Activated CD8-positive, alpha-beta memory T cell treated with anti-CD3 and anti-CD28 coated beads, Interleukin-2, amount 50 U/mL, for 48 hours (primary cell): ENCODE measurements at places on chromosomes 6 and 20.
A peak's percentile ranks its signal among the peaks of the same experiment; 100 is the strongest.

GRCh38 chr6:98241630-98242029 is 592.7 kb upstream of the POU3F2 start:
- DNase-seq, result no peak

DNA sequence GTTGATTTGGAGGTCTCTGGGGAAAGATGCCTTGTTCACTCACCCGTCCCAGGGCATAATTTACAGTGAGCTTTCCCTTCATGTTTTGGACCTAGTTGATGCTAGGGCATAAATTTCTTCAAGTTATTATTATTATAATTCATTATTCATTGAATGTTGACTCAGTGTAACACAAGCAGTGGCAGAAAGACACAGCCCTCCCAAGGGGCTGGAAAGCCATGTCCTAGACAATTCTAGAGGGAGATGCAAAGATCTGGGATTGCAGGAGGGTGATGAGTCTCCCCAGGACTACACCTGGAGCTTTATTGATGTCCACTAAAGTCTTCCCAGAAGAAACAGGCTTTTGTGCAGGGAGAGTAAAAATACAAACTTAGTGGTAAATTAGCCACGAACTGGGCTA is 322.0 kb upstream of the MOCS1 start:
- DNase-seq, result no peak

DNA sequence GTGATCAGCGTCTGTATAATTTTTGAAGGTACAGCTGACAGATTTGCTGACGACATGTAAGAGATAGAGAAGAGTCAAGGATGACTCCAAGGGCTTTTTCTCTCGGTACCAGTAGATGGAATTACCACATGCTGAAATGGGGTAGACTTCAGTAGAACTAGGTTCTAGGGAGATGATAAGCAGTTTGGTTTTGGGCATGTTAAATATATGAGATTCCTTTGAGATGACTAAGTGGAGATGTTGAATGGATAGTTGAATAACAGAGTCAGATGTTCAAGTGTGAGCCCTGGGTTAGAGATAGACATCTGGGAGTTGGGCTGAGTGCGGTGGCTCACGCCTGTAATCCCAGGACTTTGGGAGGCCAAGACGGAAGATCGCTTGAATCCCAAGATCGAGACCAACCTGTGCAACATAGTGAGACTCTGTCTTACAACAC is 50.0 kb downstream of the PHF20 start:
- no peak for DNase-seq

DNA sequence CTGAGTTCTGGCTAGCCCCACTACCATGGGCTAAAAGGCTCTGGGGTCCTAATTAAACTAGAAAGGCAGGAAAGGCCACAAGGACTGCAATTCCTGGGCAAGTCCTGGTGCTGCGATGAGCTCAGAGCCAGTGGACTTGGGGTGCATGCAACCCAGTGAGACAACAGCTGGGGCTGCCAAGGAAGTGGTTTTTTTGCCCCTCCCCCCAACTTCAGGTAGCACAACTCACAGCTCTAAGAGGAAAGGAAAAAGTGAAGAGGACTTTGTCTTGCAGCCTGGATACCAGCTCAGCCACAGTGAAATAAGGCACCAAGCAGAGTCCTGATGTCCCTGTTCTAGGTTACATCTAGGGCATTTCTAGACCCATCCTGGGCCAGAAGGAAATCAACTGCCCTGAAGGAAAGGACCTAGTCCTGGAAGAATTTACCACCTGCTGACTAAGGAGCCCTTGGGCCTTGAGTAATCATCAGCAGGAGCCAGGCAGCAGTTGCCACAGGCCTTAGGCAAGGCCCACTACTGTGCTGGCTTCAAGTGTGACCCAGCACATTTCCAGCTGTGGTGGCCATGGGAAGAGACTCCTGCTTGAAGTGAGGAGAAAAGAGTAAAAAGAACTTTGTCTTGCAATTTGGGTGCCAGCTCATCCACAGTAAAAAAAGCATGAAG is 358.4 kb downstream of the BTBD3 start:
- DNase-seq, result no peak

DNA sequence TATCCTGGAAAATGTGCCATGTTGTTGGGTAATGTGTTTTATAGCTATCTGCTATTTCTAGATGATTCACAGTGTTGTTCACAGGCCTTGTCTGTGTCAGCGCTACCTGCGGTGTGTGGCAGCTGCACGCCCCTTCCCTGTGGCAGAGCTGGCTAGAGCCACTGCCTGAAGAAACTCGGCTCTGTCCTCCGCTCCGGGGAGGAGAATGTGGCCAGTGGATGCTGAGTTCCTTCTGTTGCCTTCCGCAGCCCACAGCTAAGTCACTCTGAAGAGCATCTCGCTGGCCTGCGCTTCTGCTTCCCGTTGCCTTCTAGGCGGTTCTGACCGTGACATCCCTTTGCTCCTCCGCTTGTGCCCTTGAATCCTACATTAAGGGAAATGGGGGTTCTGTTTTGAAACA is 135.1 kb downstream of the PLG start:
- no peak for DNase-seq

GRCh38 chr6:3118353-3119039 is at the start of gene BPHL:
TSS of gene BPHL (plus strand) at chr6:3118711. CDS start at chr6:3118741, 30 bp downstream.
- DNase-seq, result peak; percentile 100

DNA sequence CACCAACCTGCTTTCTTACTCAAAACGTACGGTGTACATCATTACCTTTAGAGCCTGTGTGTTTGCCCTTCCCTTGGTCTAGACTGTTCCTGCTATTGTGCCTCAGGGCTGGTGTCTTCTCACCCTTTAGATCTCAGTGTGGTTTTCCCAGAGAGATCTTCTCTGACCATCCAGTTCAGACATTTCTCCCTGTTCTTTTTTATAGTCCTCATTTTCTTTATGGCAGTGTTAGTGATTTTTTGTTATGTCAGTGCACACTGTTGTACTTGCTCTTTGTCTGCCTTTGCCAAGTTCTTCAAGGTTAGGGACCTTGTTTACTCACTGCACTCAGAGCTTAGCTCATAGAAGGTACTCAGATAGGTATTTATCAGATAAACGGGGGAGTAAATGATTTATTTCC is 82.8 kb downstream of the ATRN start:
- no peak for DNase-seq

DNA sequence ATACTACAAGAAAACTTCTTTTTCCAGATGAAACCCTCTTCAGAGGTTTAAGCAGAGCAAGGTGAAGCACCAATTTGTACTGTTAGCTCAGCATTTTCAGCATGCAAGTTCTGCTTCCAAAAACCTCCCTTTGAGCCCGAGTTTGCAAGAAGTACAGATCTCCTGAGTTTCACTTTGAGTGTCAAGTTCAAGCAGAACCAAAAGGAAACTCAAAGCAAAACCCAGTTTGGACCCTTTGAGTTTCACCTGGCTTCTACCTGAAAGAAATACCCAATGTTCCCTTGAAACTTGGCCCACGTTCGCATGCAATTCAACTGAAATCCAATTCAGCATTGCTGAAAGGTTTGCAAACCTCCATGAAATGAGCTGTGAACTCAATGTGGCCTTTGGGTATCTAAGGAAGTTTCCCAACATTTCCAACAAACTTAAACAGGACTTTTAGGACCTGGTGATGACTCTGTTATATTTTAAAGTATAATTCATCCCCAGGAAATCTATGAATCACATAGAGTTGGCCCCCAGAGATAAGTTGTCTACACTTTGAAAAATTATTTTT is 62.9 kb upstream of the HBS1L start:
- DNase-seq, result no peak

DNA sequence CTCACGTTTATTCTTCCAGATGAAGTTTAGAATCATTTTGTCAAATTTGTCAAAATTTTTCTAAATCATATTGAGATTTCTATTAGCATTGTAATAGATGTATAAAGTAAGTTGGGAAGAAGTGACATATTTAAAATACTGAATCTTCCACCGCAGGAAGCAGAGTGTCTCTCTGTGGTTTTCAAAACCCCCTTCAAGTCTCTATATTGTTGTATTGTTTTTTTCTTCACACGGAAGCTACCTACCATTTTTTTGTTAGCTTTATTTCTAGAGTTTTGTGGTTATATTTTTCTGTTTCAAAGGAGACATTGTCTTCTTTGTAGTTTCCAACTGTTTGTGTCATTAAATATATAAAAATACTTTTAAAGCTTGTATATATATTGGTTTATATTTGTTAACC is 188.6 kb downstream of the ZDHHC14 start:
- no peak for DNase-seq

DNA sequence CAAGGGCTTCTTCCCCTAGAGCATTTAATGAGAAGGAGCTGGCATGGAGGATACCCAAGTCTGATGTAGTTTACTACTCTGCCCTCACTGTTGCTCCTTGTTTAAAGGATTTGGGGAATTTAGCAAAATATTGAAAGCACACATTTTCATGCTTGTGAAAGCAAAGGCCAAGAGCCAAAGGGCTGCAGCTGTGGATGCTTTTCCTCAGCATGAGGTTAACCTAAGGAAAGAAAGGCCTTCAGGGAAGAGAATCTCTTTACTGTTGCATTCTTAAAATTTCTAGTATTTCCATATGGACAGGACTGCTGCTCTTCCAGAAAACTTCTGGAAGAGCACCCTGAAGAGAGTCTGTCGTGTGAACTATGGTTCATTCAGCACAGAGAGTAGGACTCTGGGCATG is 45.9 kb upstream of the SASH1 start:
- DNase-seq, result no peak

GRCh38 chr6:36979347-36979742 is 6.7 kb downstream of the MTCH1 start:
- DNase-seq, result no peak

- no peak for DNase-seq
Measured at GRCh38 chr6:48037946-48038345, 73.1 kb downstream of the PTCHD4 start.

DNA sequence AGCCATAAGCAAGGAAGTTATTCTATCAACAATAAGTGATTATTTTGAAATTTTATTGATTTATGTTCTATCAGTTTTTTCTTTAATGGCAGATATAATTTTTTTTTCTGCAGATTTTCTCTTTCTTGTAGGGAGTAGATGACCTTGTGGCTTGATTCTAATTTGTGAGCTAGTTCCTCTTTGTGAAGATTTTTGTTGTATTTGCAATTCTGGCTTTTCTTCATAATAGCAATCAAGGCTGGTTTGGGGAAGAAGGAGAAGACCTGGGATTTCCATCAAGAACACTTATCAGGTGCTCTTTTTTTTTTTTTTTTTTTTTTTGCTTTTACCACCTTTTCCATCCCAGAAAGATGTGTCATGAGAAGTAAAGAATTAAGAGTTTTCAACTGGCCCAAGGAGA is 324.2 kb upstream of the MAN1A1 start:
- DNase-seq, result no peak

DNA sequence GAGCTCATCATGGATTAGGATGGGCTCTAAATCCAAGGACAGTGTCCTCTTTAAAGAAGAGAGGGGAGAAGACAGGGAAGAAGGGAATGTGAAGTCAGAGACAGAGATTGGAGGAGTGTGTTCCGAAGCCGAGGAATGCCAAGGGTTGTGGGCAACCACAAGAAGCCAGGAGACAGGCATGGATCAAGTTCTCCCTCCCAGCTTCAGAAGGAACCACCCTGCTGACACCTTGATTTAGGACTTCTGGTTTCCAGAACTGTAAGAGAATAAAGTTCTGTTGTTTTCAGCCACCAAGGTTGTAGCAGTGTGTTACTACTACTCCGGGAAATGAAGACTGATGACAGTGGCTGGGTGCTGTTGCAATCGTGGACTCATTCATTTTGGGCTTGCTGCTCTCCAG is 120.1 kb downstream of the RPS12 start:
- no peak for DNase-seq

GRCh38 chr20:40668449-40669228 is 20.4 kb downstream of the MAFB start:
- DNase-seq, result no peak

- DNase-seq, result no peak
Measured at GRCh38 chr6:114556846-114557488, 214.1 kb upstream of the HS3ST5 start.

- no peak for DNase-seq
Measured at GRCh38 chr6:21791581-21791980, 198.0 kb downstream of the SOX4 start.
